ENCODE measurements at places on chromosomes 11 and 22.

DNA sequence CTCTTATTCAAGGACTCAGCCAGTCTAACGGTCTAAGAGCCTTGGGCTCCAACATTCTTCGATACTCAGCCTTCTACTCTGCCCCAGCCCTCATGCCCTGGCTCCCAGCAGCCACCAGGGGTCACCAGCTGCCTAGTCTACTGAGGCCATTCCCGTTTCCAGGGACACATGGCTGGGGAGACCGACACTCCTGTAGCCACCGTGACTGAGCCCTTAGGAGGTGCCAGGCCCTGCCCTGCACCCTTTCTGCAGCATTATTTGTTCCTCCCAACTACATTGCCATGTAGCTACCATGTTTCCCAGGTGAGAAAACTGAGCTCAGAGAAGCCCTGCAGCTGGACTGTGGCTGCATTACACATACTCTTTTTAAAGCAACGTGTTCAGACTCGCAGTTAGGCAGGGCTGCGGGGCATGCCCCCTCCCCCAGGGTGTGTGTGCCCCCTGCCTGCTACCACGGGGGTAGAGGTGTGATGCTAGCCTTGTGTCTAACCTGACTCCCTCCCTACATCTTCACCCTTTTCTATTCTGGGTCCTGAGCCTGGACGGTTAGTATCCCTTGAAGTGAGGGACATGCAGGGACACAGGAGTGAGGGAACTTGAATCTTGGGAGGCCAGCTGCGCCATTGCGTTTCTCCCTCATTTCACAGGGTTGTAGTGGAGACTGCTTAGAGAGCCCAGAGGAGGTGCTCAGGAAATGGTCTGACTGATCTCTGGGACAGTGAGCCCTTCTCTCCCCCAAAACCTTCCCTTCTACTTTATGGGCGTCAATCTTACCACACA, 17.5 kb downstream of the ATG16L2 start:
- peak; percentile 54 for DNase-seq

GRCh38 chr11:113876074-113876797, 864 bp upstream of the USP28 start:
- no peak for DNase-seq

GRCh38 chr11:3954448-3955298, 99.2 kb downstream of the STIM1 start:
- no peak for DNase-seq

GRCh38 chr22:41405588-41405987, 23.8 kb downstream of the TEF start:
- peak; percentile 21 for DNase-seq

DNA sequence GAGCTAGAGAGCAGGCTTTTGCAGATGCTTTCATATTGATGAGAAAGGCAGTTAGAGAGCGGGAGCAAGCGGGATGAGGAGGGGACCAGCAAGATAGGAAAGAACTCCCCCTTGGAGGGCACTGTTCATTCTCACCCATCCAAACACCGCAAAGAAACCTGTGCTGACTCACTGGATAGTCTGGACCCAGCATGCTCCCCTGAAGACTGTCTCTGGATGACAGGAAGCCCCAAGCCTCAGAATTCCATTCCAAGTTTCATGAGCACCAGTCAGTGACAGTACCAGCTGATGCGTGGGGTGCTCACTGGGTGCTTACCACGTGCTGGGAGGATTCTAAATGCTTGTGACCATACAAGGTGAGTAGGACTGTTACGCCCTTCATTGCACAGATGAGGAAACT, 34.2 kb downstream of the MICAL3 start:
- DNase-seq = no peak

DNA sequence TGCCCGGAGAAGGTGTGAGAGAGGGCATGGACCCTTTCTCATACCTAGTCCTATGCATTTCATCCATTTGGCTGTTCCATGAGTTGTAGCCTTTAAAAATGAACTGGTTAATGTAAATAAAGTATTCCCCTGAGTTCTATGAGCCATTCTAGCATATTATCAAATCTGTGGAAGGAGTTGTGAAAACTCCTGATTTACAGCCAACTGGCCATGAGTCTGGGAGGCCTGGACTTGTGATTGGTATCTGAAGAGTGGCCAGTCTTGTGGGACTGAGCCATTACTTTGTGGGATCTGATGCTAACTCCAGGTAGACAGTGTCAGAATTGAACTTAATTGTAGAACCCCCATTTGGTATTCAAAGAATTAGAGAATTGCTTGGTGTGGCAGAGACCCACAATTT, 48.4 kb downstream of the FAM118A start:
- DNase-seq = no peak

- no peak for DNase-seq
Observed at GRCh38 chr11:111081021-111081511, 164.5 kb upstream of the POU2AF2 start.

DNA sequence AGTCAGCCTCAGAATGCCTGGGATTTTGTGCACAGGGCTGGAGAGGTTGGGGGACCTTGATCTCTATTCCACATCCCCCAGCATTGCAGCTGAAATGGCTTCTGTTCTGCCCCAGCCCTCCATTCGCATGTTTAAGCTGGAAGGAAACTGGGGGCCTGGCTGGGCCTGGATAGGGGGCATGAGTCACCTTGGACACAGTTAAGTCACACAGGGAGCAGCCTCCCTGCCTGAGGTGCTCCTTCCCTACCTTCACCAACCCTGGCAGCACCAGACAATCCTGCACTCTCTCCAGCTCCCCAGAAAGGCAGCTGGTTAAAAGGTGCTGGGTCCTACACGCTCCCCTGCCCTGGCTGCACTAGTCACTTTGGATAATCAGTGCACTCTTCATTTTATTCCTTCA, 763 bp downstream of the SMIM45 start:
- DNase-seq = no peak

Data from activated CD4-positive, alpha-beta T cell treated with anti-CD3 and anti-CD28 coated beads, Interleukin-2, amount 50 U/mL, for 4 hours (primary cell).